Activated CD4-positive, CD25-positive, alpha-beta regulatory T cell treated with anti-CD3 and anti-CD28 coated beads, Interleukin-2, amount 50 U/mL, for 16 hours (primary cell): ENCODE measurements at places on chromosomes 3 and 15.

- no peak for DNase-seq
Measured at GRCh38 chr15:52925130-52925529, 135.0 kb upstream of the ONECUT1 start.

- DNase-seq, result no peak
Measured at GRCh38 chr15:67575039-67575502, 32.6 kb downstream of the MAP2K5 start.

GRCh38 chr3:38578081-38578475 is 71.4 kb downstream of the SCN5A start:
- DNase-seq, result no peak

DNA sequence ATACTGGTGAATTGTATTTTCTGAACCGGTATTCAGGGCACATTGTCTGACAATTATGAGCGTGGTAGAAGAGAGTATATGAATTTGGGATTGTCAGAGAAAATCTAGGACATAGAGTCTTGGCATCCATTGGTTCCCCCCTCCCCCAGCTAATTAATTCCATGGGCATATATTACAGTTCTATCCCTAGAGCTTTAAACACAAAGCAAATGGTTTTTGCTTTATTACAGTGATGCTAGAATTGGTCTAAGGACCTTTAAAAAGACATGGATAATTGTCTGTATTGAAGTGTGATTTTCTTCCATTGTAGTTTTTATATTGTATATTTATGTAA is 91.3 kb downstream of the FNDC3B start:
- no peak for DNase-seq
